ENCODE measurements at places on chromosomes 4 and X.

DNA sequence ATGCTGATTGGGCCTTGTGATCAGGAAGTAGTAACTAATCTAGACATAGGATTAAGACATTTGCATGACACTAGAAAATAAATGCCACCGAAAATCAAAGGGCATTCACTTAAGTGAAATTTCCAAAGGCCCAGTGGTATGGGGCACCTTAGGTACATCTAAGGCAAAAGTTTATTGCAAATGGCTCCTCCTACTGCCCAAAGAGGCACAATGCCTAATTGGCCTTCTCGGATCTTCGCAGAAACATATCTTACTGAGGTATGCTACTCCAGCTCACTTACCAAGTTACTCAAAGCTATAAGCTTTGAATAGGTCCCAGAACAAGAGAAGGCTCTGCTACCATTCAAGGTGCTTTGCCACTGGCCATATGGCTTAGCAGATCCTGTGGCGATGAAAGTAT is 174.8 kb upstream of the CXCL13 start:
- no peak for DNase-seq

GRCh38 chrX:148811236-148811635 is 310.8 kb downstream of the AFF2 start:
- DNase-seq = no peak

GRCh38 chr4:123443401-123444289 is 47.0 kb downstream of the SPRY1 start:
- no peak for DNase-seq

- DNase-seq = no peak
Observed at GRCh38 chr4:41611881-41612871, 74.2 kb downstream of the LIMCH1 start.

DNA sequence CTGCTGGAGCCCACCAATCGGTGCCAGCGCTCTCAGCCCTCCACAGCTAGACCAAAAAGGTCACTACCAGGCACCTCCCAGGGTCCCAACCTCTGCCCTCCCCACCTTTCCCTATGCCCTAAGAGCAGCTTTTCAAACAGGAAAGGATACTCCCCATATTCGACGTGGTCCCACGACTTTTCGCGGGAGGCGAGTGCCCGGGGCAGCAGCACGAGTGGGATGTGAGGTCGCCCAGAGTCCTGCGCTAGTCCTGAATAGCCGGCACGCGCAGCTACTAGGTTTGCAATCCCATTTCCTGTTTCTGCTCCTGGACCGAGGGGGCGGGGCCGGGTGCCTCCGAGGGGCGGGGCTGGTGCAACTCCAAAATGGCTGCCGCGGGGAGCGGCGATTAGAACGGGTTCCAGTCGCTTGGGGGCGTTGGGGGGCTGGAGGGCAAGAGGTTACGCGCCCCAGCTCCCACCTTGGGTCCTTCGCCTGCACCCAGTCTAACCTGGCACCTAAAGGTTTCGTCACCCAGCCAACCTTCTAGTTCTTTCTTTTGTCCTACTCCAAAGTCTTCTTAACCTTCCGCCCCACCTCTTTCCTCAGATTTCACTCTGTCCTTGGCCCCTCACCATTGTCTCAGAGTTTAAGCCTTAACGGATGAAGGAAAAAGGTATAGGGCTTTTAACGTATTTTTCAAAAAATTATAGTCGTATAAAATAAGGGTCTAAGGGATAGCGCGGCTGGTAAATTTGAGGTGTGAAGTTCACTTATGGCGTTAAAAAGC is 85.0 kb upstream of the TENT5D start:
- no peak for DNase-seq

DNA sequence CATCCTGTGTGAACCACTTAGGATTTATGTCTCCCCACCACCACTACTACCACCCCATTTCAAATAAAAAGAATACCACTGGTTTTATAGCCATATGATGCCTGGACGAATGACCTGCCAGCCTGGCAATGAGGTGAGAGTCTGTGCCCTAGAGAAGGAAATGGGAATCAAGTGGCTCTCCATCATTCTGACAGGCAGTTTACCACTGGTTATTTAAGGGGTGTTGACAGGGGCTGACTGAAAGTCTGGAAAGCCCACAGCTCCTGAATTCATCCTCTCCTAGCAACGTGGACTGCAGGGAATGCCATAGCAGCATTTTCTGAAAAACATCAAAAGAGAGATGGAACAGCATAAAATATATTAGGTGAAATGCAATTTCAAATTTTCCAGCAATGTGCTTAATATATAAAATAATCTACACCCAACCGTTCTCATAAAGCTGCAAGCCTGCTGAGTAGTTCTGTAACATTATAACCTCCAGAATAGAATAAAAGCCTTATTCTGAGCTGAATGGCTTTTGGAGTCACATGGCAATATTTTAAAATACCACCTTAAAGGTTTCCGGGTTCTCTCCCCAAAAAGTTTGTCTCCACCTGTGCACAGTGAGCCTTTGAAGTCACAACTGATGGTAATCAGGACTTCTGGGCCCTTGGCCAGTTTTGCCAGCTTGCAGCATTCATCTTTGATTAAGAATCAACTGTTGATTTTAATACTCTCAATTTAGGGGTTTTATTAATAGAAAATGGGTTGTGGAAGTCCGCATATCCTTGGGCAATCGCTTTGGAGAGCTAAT is 121.5 kb downstream of the DCTD start:
- DNase-seq = no peak

Measured in cardiac septum (tissue), 1 donor.